ENCODE measurements at places on chromosomes 2 and 18. TPM values are rescaled to one million over a fixed set of nuclear protein-coding genes. Genes with fewer than 3 reads are reported as not detected.
A peak's percentile ranks its signal among the peaks of the same experiment; 100 is the strongest.

Gene CD302
- 0.57 TPM for total RNA-seq

Gene RUFY4
- total RNA-seq, result 1.6 TPM

Gene C2orf81
- 4.5 TPM for total RNA-seq

Gene ALK
- not detected for total RNA-seq

Gene KLHL41
- not detected for total RNA-seq

Gene WDPCP
- total RNA-seq, result 6.5 TPM

DNA sequence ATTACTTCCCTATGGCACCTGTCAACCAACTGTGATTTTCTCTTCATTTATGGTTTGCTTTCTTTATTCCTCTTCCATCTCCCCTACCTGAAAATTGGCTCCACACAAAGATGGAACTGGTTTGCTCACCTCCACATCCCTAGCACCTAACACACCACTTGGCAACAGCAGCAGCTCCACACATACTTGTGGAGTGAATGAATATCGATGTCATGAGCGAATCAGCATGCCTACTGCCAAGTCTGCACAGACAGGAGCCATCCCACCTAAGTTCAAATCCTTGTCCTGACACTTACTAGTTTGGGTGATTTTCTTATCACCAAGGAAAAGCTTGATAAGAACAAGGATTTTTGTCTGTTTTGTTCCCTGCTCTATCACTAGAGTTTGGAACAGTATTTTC lies 191.4 kb upstream of the TMEM200C start:
- no peak for DNase-seq
- no peak overlapping the region for H3K27ac ChIP-seq
- H3K4me1 ChIP-seq, result peaks cover 5% of the 10 kb centered on the region
- H3K36me3 ChIP-seq, result no peaks in the 10 kb centered on the region

DNA sequence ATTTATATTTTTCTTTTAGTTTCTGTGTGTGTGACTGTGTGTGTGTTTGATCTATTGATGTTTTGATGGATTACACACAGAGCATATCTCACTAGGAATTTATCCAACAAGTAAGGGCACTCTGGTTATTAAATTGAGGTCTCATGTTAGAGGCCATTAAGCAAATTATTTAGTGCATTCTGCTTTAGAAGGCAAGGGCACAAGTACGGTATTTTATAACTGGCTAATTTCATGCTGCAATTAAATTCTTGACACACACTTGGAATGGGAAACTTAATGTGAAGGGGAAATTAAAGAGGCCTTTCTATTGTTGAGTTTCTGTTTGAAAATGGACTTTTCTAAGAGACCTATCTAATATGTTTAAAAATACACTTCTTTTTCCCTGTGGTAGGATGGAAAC lies 25.8 kb downstream of the NYAP2 start:
- no peaks in the 10 kb centered on the region for H3K4me1 ChIP-seq
- DNase-seq, result no peak
- H3K27ac ChIP-seq, result no peak overlapping the region
- H3K27me3 ChIP-seq, result peaks cover 14% of the 10 kb centered on the region
- H3K4me3 ChIP-seq, result no peak overlapping the region
- H3K36me3 ChIP-seq, result no peaks in the 10 kb centered on the region

GRCh38 chr2:224126003-224126402 lies 86.9 kb upstream of the SERPINE2 start:
- no peak overlapping the region for H3K27ac ChIP-seq
- no peaks in the 10 kb centered on the region for H3K36me3 ChIP-seq
- H3K4me1 ChIP-seq, result no peaks in the 10 kb centered on the region
- no peak for DNase-seq

DNA sequence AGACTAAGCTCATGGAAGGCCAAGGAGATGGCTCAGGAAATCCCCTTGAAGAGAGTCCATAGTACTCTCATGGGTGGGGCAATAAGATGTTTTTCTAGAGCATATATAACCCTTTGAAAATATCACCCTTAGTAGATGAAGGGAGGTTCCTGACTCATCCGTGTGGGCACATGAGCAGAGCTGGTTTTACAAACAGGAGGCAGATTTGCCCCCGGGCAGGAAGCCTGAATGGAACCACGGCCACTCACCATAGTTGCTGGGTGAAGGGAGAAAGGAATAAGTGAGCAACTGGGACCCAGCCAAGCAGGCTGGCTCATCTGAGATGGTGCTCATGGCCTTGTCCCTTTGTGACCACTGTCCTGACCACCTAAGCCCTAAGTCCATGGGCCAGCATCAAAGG lies 29.0 kb upstream of the MAPRE3 start:
- H3K27ac ChIP-seq, result no peak overlapping the region
- H3K36me3 ChIP-seq, result no peaks in the 10 kb centered on the region
- H3K4me1 ChIP-seq, result peaks cover 2% of the 10 kb centered on the region
- H3K4me3 ChIP-seq, result no peak overlapping the region

- no peaks in the 10 kb centered on the region for H3K4me1 ChIP-seq
- DNase-seq, result no peak
- no peak overlapping the region for H3K27ac ChIP-seq
- no peak overlapping the region for H3K4me3 ChIP-seq
- no peaks in the 10 kb centered on the region for H3K27me3 ChIP-seq
- peaks cover 57% of the 10 kb centered on the region for H3K36me3 ChIP-seq
Measured at GRCh38 chr2:112519506-112519905, 22.8 kb upstream of the POLR1B start.

DNA sequence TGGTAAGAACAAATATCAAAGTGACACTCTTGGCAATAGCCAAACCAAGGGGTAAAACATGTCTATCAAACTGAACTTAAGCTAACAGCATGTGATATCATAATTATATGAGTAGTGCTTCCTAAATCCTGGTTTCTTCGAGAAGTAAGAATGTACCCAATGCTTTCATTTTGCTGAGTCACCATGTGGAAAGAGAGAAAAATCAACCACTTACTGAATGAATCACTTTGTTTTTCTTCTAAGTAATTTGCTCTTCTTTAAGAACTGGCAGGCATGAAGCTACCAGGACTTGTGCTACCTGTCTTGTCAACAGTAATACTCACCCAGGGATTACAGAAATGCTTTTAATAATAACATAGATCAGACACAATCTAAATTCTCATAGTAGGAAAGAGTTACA lies 19.0 kb upstream of the DUSP19 start:
- H3K4me1 ChIP-seq, result peaks cover 6% of the 10 kb centered on the region
- H3K36me3 ChIP-seq, result no peaks in the 10 kb centered on the region
- DNase-seq, result no peak
- peaks cover 18% of the 10 kb centered on the region for H3K27me3 ChIP-seq
- no peak overlapping the region for H3K4me3 ChIP-seq

- H3K36me3 ChIP-seq, result no peaks in the 10 kb centered on the region
- no peak for DNase-seq
- peaks cover 2% of the 10 kb centered on the region for H3K4me1 ChIP-seq
- no peak overlapping the region for H3K27ac ChIP-seq
Measured at GRCh38 chr2:217407362-217407761, 547.5 kb upstream of the TNP1 start.

DNA sequence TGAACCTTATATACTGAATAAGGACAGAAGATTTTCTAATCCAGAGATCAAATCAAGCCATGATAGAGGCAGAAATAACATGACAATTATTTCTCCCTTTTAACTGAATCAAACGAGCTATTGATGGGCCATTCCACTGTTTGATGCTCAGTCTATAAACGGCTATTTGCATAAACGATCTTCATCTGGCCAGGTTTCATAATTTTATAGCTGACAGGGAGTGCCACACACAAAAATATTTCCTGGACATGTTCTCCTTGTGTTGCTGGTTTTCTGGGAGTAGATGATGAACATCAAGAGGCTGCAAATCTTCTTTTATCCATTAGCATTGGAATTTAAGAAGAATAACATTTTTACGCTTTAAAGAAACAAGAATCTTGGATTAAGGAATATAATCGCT lies 63.1 kb downstream of the ACVR1C start:
- DNase-seq, result no peak
- H3K36me3 ChIP-seq, result no peaks in the 10 kb centered on the region
- no peak overlapping the region for H3K4me3 ChIP-seq
- no peaks in the 10 kb centered on the region for H3K27me3 ChIP-seq
- H3K27ac ChIP-seq, result no peak overlapping the region

DNA sequence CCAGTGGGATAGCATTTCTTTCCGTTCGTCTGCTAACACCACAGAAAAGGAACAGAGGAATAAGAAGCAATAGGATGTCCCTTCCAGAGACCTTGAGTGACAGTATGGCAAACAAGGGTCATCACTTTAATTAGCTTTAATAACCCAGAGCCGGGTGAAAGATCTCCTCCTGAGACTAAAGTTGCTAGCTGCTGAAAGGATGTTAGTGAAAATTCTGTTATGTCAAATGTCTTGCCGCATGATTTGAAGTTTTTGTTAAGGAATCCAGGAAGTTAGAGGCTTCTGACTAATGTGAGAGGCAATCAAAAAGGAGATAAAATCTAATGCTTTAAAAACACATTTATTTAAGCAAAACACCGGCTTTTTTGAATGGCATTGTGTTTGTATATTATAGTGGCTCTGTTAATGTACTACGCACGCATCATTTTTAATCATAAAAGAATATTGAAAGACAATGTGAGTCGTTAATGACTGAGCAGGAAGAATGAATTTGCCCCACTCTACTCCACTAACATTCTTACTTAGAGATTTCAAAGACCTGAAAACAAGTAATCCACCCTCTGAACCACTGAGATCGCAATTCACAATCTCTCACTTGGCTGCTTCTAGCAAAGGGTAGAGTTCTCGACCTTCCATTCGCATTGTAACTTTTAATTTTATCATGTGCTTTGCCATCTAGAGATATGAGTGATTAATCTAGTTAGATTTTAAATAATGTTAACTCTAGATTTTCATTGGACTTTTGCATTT lies 536.6 kb downstream of the LRRTM4 start:
- H3K36me3 ChIP-seq, result no peaks in the 10 kb centered on the region
- no peak overlapping the region for H3K27ac ChIP-seq
- H3K27me3 ChIP-seq, result no peaks in the 10 kb centered on the region
- no peaks in the 10 kb centered on the region for H3K4me1 ChIP-seq

- DNase-seq, result peak; percentile 69
- peaks cover 16% of the 10 kb centered on the region for H3K27me3 ChIP-seq
- H3K27ac ChIP-seq, result no peak overlapping the region
- no peak overlapping the region for H3K4me3 ChIP-seq
Measured at GRCh38 chr18:48543228-48543627, 4.4 kb downstream of the CTIF start.
